ENCODE measurements at places on chromosomes 16 and 17. TPM values are rescaled to one million over a fixed set of nuclear protein-coding genes. Genes with fewer than 3 reads are reported as not detected.

GRIN2C gene
- not detected for total RNA-seq

DPEP2 gene
- total RNA-seq = 13.8 TPM

HES7 gene
- total RNA-seq = 0.49 TPM

GRCh38 chr17:80478487-80479245 is 2.3 kb upstream of the NPTX1 start:
- H3K27ac ChIP-seq = no peak overlapping the region
- H3K4me3 ChIP-seq = peak overlapping the region; percentile 35
- H3K36me3 ChIP-seq = no peaks in the 10 kb centered on the region
- DNase-seq = no peak
- peaks cover 60% of the 10 kb centered on the region for H3K27me3 ChIP-seq

FBXW10B gene
- 0.20 TPM for total RNA-seq

GRCh38 chr17:39123627-39124026 is 27.8 kb downstream of the PLXDC1 start:
- no peaks in the 10 kb centered on the region for H3K27me3 ChIP-seq
- DNase-seq = no peak
- H3K36me3 ChIP-seq = no peaks in the 10 kb centered on the region
- no peak overlapping the region for H3K27ac ChIP-seq
- H3K4me3 ChIP-seq = no peak overlapping the region

- H3K27ac ChIP-seq = no peak overlapping the region
- H3K36me3 ChIP-seq = no peaks in the 10 kb centered on the region
- peak; percentile 27 for DNase-seq
- peaks cover 8% of the 10 kb centered on the region for H3K4me1 ChIP-seq
- H3K27me3 ChIP-seq = peaks cover 30% of the 10 kb centered on the region
These were observed 61.0 kb upstream of the RBL2 start for GRCh38 chr16:53372992-53373871.

- no peaks in the 10 kb centered on the region for H3K4me1 ChIP-seq
- H3K27me3 ChIP-seq = no peaks in the 10 kb centered on the region
- H3K27ac ChIP-seq = no peak overlapping the region
These were observed 438.7 kb upstream of the SOX9 start for GRCh38 chr17:71682174-71682494.

DNA sequence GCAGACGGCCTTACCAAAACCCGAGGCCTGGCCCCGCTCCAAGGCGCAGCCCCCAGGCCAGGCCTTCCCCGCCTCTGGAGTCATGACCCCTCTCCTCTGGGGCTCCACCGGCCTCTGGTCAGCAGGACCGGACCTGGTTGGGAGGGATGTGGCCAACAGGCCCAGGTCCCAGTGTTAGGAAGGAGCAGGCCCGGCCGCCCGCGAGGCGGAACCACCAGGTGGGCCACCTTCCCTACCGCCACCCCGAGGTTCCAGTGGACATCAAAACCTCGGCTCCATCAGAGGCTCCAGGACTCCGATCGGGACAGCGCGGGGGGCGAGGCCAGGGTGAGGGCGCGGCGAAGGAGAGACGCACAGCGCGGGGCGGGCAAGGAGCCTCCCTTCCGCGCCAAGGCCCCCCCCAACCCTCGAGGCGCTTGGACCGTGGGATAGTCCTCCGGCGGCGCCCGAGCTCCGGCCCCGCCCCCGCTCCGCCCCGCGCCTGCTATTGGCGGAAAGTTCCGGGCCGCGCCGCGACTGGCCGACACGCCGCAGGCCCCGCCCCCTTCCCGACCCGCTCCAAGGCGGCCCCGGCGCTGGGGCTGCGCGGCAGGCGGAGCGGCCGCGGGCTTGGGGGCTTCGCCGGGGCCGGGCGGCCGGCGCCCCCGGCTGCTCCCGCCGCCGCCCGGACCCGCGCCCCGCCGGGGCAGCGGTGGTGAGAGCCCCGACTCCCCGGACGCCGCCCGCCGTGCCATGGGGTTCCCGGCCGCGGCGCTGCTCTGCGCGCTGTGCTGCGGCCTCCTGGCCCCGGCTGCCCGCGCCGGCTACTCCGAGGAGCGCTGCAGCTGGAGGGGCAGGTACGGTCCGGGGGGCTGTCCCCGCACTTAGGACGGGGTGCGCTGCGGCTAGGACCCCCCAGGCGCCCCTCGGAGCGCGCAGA is at the start of gene METRN:
Gene METRN, plus strand, starts transcription at position 561 of the 919 bp plus-strand sequence. Its CDS starts 172 bp downstream, at position 733.
- H3K27ac ChIP-seq = no peak within 1 kb of the TSS
- H3K27me3 ChIP-seq = peaks cover 7% of the 10 kb centered on the region
- peaks cover 16% of the 10 kb centered on the region for H3K4me1 ChIP-seq
- peak; percentile 89 for DNase-seq

DNA sequence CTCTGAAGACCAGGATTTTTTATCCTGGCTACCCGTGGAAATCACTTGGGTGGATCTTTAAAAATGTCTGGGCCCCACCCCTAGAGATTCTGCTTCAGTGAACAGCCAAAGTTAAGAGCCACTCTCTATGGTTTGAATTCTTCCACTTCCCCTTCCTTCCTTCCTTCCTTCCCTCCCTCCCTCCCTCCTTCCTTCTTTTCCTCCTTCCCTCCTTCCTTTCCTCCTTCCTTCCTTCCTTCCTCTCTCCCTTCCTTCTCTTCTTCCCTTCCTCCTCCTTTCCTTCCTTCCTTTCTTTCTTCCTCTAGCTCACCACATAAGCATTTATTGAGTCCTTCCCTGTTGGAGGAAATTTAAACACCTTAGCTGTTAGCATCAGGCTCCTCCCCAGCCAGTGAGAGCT is 203.6 kb downstream of the KATNIP start:
- peaks cover 4% of the 10 kb centered on the region for H3K4me1 ChIP-seq
- no peak overlapping the region for H3K4me3 ChIP-seq
- H3K27ac ChIP-seq = no peak overlapping the region
- no peak for DNase-seq
- H3K36me3 ChIP-seq = peaks cover 41% of the 10 kb centered on the region

GRCh38 chr17:83025636-83026280 is 53.7 kb upstream of the METRNL start:
- no peak overlapping the region for H3K4me3 ChIP-seq
- no peaks in the 10 kb centered on the region for H3K4me1 ChIP-seq
- H3K27ac ChIP-seq = no peak overlapping the region
- no peaks in the 10 kb centered on the region for H3K27me3 ChIP-seq

GRCh38 chr17:74780443-74781238 is 4.5 kb upstream of the NAT9 start:
- peak overlapping the region; percentile 48 for H3K4me3 ChIP-seq
- no peak for DNase-seq

- no peaks in the 10 kb centered on the region for H3K36me3 ChIP-seq
- no peak overlapping the region for H3K27ac ChIP-seq
- DNase-seq = no peak
- H3K27me3 ChIP-seq = peaks cover 4% of the 10 kb centered on the region
- H3K4me3 ChIP-seq = no peak overlapping the region
These were observed 23.6 kb downstream of the ZNF469 start for GRCh38 chr16:88406096-88407041.

GRCh38 chr17:36691606-36692005 is 90.2 kb downstream of the MRM1 start:
- no peak for DNase-seq
- H3K4me1 ChIP-seq = no peaks in the 10 kb centered on the region
- no peaks in the 10 kb centered on the region for H3K36me3 ChIP-seq

SARM1 gene
- 15.0 TPM for total RNA-seq

DNA sequence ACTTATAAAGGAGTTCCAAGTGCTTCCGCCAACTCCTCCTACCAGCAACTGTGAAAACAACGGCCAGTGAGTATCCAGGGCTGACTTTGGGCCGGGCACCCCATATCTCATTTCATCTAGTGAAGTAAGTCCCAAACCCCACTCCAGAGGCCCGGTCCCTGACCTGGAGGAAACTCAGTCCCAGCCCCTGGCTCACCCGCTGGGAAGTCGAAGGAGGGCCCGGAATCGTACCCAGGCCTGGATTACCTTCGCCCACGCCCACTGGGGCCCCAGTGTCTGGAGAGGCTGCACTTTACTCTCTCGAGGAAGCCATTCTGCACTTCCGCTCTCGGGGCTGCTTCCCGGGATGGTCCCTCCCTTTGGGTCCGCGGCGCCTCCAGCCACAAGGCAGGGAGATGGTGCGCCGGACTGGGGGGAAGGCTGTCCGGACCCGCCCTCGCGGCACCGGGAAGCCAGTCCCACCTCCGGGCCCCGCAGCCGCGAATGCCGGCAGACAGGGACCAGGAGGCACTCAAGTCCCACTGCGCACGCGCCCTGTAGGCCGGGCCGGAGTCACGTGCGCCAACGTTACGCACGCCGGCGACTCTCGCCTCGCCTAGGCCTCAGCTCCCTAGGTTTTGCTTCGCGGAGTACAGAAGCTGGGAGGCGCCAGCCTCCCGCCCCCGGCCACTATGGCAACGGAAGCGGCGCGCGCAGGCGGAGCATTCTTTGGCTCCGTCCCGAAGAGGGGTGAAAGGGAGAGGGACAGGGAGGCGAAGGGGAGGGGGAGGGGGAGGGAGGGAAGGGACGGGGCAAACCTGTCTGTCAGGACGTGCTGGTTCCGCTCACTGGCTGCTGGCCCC is at the start of gene CMTR2:
Gene CMTR2, minus strand, starts transcription at position 513 of the 842 bp plus-strand sequence. CDS start 3,482 bp downstream, outside the sequence.
- peak within 1 kb of the TSS; percentile 89 for H3K4me3 ChIP-seq
- peaks cover 19% of the 10 kb centered on the region for H3K27me3 ChIP-seq
- peak within 1 kb of the TSS; percentile 94 for H3K27ac ChIP-seq
- peak; percentile 90 for DNase-seq
- peaks cover 46% of the 10 kb centered on the region for H3K36me3 ChIP-seq

DNA sequence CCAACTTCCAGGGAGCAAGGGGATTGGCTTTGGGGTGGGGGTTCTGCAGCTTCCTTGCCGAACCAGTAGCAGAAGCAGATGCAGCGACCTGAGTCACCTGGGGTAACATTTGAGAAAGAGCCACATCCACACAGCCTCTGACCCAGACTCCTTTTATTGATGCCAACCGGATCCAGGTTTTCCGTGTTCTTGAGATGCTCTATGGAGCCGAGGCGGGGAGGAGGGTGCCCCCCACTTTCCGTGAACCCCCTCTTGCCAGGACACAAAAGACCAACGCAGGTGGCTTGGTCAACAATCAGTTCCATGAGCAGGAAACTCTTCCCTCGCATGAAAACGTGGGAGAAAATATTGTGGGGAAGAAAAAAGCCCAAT is 125.8 kb downstream of the C16orf78 start:
- H3K36me3 ChIP-seq = no peaks in the 10 kb centered on the region
- H3K27ac ChIP-seq = no peak overlapping the region
- no peak overlapping the region for H3K4me3 ChIP-seq

GRCh38 chr17:1360975-1361374 is 39.0 kb downstream of the YWHAE start:
- H3K36me3 ChIP-seq = peaks cover 66% of the 10 kb centered on the region
- no peak for DNase-seq
- H3K27ac ChIP-seq = peak overlapping the region; percentile 2
- H3K4me1 ChIP-seq = peaks cover 48% of the 10 kb centered on the region
- no peaks in the 10 kb centered on the region for H3K27me3 ChIP-seq
- H3K4me3 ChIP-seq = no peak overlapping the region

DNA sequence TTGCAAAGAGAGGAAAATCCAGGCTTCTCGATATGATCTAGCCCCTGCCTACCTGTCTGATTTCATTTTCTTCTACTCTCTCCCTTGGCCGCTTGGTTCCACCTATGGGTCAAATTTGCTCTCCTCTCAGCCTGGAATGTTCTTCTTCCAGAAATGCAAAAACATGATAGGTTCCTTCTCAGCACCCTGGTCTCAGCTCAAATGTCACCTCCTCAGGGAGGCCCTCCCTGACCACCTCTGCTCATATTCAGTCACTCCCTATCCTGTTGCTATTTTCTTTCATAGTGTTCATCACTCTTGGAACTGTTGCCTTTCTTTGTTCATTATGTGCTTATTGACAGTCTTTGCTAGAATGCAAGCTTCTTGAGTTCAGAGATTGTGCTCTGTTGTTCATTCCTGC is 208.6 kb downstream of the KATNIP start:
- H3K27ac ChIP-seq = no peak overlapping the region
- no peaks in the 10 kb centered on the region for H3K27me3 ChIP-seq
- no peak overlapping the region for H3K4me3 ChIP-seq
- peaks cover 8% of the 10 kb centered on the region for H3K4me1 ChIP-seq

DNA sequence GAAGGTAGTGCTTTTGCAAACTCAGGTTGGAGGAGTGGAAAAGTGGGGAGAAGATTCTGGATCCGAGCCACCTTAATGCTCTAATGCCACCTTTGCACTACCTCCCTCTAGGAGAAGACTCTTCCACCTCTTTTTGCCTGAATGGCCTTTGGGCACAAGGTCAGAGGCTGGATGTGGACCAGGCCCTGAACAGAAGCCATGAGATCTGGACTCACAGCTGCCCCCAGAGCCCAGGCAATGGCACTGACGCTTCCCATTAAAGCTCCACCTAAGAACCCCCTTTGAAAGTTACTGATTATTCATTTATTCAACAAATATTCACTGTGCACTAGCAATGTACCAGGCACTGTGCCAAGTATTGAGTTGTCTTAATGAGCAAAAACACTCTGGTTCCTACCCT is 3.2 kb downstream of the SHBG start:
- DNase-seq = no peak
- no peaks in the 10 kb centered on the region for H3K27me3 ChIP-seq
- no peaks in the 10 kb centered on the region for H3K4me1 ChIP-seq
- no peak overlapping the region for H3K4me3 ChIP-seq
- H3K36me3 ChIP-seq = no peaks in the 10 kb centered on the region

MYH11 gene
- 0.17 TPM for total RNA-seq

HID1 gene
- total RNA-seq = 1.5 TPM

DNA sequence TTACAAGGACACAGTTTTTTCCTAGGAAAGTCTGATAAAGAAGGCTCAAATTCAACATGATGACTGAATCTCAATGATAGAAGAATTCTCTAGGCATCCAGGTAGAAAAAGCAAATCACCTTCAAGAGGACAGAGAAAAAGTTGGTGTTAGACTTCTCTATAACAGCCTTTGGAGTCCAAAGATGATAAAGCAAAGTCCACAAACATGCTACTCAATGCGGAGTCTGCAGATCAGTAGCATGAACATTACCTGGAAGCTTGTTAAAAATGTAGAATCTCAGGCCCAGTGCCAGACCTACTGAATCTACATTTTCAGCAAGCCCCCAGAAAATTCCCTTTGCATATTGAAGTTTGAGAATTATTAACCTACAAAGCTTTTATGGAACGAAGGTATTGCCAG is 41.4 kb upstream of the MAP2K6 start:
- H3K27ac ChIP-seq = no peak overlapping the region
- no peak overlapping the region for H3K4me3 ChIP-seq
- no peaks in the 10 kb centered on the region for H3K36me3 ChIP-seq
- H3K4me1 ChIP-seq = peaks cover 16% of the 10 kb centered on the region
- no peak for DNase-seq

ADORA2B gene
- not detected for total RNA-seq

- H3K4me1 ChIP-seq = no peaks in the 10 kb centered on the region
- no peak overlapping the region for H3K4me3 ChIP-seq
- H3K27me3 ChIP-seq = no peaks in the 10 kb centered on the region
- no peaks in the 10 kb centered on the region for H3K36me3 ChIP-seq
These were observed 33.2 kb upstream of the USP7 start for GRCh38 chr16:8996891-8997290.

- DNase-seq = peak; percentile 51
- H3K4me3 ChIP-seq = peak overlapping the region; percentile 88
- H3K4me1 ChIP-seq = peaks cover 72% of the 10 kb centered on the region
- H3K36me3 ChIP-seq = peaks cover 20% of the 10 kb centered on the region
- peak overlapping the region; percentile 97 for H3K27ac ChIP-seq
- H3K27me3 ChIP-seq = no peaks in the 10 kb centered on the region
These were observed 40.1 kb downstream of the MYO18A start for GRCh38 chr17:29140051-29140621.

- DNase-seq = no peak
- no peak overlapping the region for H3K27ac ChIP-seq
- H3K27me3 ChIP-seq = peaks cover 3% of the 10 kb centered on the region
- H3K36me3 ChIP-seq = no peaks in the 10 kb centered on the region
These were observed 24.0 kb downstream of the PIMREG start for GRCh38 chr17:6468051-6468790.

TBC1D3K gene
- total RNA-seq = not detected

- H3K27ac ChIP-seq = no peak overlapping the region
- H3K27me3 ChIP-seq = no peaks in the 10 kb centered on the region
- DNase-seq = peak; percentile 4
- peaks cover 5% of the 10 kb centered on the region for H3K36me3 ChIP-seq
These were observed 17.9 kb downstream of the GAA start for GRCh38 chr17:80119271-80119791.
